ENCODE measurements at places on chromosomes 7 and 10.

GRCh38 chr10:118034791-118035261, 11.9 kb downstream of the RAB11FIP2 start:
- DNase-seq, result no peak

DNA sequence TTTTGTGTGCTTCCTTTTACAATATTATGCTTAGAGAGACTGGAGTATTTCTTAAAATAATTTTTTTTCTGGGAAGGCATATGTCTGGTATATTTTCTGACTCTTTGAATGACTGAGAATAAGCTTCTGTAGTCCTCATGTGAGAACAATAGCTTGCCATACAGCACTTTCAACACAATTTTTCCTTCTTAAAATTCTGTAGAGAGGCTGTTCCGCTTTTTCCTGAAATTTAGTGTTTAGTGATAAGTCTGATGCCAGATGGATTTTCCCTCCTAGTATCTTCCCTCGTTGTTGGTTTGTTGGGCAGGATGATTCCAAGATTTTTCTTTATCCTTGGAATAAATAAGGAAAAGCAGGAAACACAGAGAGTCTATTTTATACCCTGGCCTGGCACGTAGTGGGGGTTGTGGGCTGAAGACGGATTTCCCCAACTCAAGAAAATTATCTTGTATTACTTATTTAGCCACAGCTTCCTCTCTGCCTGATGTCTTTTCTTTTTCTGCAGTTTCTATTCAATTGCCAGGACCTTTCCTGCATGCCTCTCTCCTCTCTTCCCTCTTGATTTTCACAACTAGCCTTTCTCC, 111.2 kb downstream of the AOAH start:
- DNase-seq, result no peak

DNA sequence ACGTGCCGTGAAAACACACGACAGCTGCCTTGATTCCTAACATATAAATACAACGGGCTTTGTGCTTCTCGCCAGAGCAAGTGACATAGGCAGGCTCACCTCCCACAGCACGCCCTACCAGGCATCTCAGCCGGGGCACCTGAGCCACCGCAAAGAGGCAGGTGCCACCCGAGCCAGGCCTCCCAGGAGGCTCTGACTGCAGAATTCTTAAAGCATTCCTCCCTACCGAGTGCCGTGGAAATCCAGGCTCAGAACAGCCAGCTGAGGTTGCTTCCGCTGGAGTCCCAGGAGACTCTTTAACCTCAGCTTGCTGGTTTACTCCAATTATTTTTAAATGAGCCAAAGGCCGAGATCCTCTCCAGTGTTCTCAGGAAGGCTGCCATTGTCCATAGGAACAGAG, 206.5 kb downstream of the USP6NL start:
- DNase-seq, result no peak

DNA sequence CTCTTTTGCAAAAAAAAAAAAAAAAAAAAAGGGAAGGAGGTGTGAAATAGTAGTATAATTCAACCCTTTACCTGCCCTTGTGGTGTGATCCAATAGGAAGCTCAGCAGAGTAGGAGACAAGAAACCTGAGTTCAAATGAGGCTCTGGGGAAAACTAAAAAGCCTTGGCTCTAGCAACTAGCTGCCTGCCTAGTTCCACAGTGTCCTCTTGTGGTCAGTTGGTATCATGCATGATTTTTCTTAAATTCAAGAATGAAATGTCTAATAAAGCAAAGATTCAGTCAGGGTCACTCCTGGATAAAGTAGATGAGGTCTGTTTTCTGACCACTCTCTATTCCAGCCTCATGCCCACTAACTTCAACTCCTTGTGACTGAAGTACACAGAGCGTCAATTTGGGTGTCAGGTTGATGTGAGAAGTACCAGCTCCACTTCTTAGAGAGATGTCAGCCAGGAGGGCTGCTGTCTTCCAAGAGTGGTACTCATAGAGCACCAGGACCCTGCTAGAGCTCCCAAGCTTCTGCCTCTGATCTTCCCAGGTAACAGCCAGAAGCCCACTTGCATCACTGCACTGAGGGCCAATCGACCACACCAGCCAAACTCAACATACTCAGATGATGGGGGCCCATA, 10.5 kb downstream of the LSM5 start:
- no peak for DNase-seq

DNA sequence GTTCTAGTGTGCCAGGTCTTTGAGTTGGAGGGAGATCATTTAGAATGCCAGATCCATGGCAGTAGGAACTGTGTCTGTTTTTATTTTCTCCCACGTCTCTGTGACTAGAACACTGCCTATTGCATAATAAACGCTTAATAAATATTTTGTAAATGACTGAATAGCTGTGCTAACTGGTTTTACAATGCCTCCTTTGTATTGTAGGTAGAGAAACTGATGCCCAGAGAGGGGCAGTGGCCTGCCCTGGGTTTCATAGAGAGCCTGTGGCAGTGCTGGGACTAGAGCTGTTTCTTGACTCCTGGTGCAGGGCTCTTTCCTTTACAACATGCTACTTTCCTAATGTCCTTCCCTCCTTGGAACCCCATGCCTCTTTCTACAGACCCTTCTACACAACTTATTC, 2.5 kb downstream of the TAS2R5 start:
- no peak for DNase-seq

- no peak for DNase-seq
These were observed 93.6 kb downstream of the PRLHR start for GRCh38 chr10:118501637-118502440.
